ENCODE measurements at places on chromosomes 16 and 17.
A peak's percentile ranks its signal among the peaks of the same experiment; 100 is the strongest.

- DNase-seq, result no peak
Measured at GRCh38 chr16:83143788-83144187, 517.0 kb downstream of the CDH13 start.

- DNase-seq, result peak; percentile 23
Measured at GRCh38 chr16:31880322-31880979, 6.8 kb downstream of the ZNF267 start.

GRCh38 chr17:46772475-46773220 is 45.8 kb downstream of the WNT3 start:
- no peak for DNase-seq

GRCh38 chr16:83328936-83329335 is 478.8 kb upstream of the HSBP1 start:
- DNase-seq, result no peak

DNA sequence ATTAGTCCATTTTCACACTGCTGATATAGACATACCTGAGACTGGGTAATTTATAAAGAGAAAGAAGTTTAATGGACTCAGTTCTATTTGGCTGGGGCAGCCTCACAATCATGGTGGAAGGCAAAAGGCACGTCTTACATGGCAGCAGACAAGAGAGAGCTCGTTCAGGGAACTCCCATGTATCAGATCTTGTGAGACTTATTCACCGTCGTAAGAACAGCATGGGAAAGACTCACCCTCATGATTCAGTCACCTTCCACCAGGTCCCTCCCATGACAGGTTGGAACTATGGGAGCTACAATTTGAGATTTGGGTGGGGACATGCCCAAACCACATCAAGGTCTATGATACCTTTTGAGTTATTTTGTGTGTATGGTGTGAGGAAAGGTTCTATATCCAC is 66.9 kb downstream of the METRNL start:
- no peak for DNase-seq

DNA sequence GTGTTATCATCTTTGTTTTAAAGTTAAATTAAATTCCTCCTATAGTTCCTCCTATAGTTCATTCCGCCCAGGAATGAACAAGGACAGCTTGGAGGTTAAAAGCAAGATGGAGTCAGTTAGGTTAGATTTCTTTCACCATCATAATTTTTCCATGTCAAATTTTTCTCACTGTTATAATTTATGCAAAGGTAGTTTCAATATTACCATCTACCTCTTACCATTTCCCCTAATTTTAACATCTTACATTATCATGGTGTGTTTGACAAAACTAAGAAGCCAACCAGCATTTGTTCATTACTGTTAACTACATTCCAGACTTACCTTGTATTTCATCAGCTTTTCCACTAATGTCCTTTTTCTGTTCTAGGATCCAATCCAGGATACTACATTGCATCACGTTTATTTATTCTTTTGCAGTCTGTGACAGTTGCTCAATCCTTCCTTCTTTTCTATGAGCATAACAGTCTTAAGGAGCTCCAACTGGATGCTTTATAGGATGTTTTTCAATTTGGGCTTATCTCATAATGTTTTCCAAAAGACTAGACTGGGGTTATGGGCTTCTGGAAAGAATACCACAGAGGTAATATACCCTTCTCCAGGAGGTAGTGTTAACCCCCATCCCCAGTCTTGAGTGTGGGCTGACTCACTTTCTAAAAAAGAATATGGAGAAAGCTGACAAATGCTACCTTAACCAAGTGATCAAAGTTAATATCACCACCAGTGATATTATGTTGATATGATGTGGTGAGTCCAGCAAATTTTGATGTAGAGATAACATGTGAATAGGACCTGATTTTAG is 158.5 kb downstream of the PPM1E start:
- no peak for DNase-seq

DNA sequence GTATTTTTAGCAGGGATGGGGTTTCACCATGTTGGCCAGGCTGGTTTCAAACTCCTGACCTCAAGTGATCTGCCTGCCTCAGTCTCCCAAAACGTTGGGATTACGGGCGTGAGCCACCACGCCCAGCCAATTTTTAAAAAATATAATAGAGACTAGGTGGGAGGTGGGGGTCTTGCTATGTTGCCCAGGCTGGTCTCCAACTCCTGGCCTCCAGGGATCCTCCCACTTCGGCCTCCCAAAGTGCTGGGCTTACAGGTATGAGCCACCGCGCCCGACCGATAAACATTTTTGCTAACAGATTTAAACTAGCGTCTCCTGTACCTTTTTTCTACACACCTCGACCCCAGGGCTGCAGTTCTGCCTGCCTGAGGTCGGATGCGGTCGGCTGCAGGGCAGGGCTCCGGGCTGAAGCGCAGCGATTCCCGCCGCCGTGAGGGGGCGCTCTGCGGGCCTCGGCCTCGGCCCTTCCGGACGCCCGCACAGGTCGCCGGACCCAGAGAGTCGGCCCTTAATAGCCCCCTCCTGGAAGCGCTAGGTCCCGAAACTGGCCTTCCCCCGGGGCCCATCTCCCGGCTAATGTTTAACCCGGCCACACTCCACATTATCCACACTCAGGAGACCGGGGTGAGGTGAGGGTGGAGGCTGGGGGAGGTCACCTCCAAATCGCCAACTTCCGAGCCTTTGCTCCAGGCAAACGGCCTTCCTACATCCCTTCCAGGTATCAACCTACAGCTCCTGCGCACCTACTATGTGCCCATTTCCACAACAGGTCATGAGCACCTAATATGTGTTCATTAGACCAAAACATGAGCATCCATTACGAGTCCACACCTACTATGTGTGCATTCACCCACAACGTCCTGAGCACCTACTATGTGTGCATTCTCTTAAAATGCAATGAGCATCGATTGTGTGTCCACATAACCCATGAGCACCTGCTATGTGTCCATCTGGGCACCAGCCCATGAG is 2.0 kb upstream of the GLIS2 start:
- no peak for DNase-seq

GRCh38 chr16:49644145-49644463 is 211.8 kb downstream of the ZNF423 start:
- no peak for DNase-seq

DNA sequence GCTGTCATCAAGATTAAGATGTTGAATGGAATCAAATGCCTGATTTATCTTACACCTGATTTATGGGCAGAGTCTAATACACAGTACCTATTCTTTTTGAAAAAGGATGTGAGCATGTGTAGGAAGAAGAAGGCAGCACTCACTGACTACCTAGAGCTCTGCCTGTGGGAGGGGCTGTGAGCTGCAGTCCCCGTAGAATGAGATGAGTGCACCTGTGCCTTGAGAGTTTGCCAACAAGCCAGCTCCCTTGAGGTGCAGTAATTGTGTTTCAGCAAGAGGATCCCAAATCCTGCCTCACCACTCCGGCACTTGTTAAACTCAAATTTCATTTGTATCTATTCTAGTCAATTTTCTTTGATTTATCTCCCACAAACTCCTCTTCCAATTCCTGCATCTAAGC is 46.0 kb downstream of the CDH11 start:
- no peak for DNase-seq

GRCh38 chr17:79017546-79018369 is 6.2 kb upstream of the C1QTNF1 start:
- DNase-seq, result no peak

Measured in stimulated activated CD8-positive, alpha-beta memory T cell treated with anti-CD3 and anti-CD28 coated beads, Interleukin-15, amount 100 ng/mL, for 4 hours (primary cell).